Hematopoietic multipotent progenitor cell treated with erythropoietin and hydrocortisone succinate and interleukin-3 and kit ligand, for 8 days (in vitro differentiated cells): ENCODE measurements at places on chromosomes 7 and 10.
A peak's percentile ranks its signal among the peaks of the same experiment; 100 is the strongest.

- DNase-seq: peak; percentile 83
Measured at GRCh38 chr7:127798023-127798422, 146.0 kb downstream of the SND1 start.

DNA sequence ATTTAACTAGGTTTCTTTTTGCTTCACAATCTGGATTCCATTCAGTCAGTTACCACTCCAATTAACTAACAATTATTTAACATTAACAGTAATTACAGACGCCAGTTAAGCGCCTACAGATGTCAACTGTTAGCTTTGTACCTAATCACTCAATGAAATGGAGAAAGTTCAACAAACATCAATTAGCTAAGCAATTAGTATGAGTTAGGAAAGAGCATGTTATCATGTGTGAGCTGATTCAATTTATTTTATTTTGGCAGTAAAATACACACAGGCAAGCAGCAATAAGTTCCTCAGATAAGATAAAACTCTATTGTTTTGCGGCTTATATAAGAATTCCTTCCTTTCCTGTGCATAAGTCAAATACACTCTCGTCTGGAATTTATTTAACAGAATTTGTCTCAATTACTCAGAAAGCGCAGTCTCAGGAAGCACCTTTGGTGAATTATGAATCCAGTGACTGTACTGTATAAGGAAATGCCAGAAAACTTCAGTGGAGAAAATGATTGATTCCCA is 427.1 kb upstream of the GALNT17 start:
- no peak for DNase-seq

DNA sequence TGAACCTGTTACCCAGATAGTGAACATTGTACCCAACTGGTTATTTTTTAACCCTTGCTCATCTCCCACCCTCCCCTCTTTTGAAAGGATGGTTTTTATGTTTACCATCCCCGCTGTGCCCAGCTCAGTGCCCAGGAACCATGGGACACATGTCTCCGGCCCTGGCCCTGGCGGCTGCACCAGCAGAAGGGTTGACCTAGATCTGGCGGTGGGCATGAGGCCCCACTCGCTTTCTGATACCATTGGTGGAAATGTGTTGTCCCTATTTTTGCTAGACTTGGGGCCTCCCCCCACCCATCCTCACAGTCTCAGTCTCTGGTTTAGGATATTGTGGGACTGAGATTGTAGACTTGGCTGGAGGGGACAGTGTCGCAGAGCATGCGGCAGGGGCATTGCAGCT is 11.9 kb downstream of the PFKFB3 start:
- DNase-seq: no peak

- DNase-seq: no peak
Measured at GRCh38 chr10:84244651-84245270, at the start of gene RGR. TSS of gene RGR (plus strand) at chr10:84245053. CDS start at chr10:84245091, 38 bp downstream.

GRCh38 chr10:98260350-98260749 is 7.6 kb downstream of the LOXL4 start:
- no peak for DNase-seq

GRCh38 chr10:60906411-60906810 is 37.6 kb downstream of the RHOBTB1 start:
- no peak for DNase-seq

GRCh38 chr10:28690545-28690944 is 13.2 kb downstream of the BAMBI start:
- DNase-seq: no peak

DNA sequence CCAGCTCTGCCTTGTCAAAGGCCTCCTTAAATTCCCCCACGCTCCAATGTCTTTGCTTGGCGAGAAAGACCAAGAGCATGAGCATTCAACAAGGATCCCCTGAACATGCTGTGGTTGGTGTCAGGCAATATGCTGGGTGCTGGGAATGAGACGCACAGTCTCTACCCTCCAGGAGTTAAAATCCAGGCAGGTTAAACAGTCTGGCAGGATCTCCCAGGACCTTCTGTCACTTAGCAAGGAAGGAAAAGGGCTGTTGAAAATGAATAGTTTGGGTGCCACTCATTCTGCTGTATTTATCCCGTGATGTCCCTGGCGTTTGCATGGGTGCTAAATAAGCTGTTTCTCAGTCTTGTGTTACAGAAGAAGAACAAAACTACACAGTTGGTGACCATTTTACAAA is 21.9 kb upstream of the ITGA8 start:
- no peak for DNase-seq

DNA sequence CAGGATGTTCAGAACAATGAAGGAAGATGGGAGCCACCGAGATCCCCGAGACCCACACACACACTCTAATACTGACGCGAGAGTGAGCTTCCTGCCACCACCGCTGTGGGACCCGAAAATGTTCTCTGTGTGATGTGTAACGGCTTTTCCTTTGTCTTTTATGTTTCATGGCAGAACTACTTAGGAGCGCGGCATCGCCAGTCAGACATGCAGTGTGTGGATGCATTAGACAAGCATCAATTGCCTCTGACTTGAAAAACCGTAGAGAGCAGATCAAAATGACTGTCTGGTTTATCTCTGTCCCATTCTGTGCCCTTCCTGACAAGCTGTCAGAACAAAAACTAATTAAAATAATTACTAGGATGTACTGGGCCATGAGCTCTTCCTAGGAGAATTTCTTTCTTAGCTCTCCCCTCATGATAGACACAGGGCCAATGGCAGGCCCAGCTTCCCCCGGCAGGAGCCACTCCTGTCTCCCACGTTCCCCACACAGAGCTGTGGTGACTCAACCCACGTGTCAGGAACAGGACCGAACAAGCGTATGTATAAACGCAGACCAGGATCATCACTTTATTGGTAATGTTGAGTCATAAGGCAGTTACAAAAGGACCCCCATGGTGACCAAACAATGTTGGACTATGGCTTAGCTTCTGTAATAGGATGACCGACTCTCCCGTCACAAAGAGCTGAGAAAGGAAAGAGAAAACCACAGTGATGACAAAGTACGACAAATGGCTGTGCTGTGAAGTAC is 705.0 kb downstream of the PARD3 start:
- no peak for DNase-seq

GRCh38 chr10:31142026-31142425 is 110.4 kb upstream of the ZNF438 start:
- no peak for DNase-seq

DNA sequence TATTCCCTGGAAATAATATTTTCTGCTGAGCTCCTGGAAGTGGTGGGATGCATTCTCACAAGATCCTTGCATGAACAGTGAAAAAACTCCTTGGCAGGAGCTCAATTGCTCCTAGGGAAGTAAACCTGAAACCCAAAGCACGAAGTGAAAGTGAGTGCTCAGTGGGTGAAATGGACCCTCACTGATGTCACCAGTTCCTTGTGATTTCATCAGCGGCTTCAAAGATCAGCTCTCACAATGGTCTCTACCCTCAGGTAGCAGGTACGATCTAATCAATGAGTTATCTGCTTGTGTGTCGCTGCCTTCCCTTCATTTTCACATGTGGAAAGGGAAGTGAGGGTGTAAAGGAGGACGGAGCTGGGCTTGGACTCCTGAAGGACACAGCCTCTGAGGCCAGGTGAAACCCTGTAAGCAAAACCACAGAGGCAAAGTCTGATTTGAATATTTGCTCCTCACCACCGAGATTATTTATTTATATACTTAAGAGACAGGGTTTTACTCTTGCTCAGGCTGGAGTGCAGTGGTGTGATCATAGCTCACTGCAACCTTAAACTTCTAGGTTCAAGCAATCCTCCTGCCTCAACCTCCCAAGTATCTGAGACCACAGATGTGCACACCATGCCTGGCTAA is 255.4 kb upstream of the LYZL1 start:
- no peak for DNase-seq

- DNase-seq: peak; percentile 86
Measured at GRCh38 chr7:100865938-100866728, 1.1 kb upstream of the TRIP6 start.

DNA sequence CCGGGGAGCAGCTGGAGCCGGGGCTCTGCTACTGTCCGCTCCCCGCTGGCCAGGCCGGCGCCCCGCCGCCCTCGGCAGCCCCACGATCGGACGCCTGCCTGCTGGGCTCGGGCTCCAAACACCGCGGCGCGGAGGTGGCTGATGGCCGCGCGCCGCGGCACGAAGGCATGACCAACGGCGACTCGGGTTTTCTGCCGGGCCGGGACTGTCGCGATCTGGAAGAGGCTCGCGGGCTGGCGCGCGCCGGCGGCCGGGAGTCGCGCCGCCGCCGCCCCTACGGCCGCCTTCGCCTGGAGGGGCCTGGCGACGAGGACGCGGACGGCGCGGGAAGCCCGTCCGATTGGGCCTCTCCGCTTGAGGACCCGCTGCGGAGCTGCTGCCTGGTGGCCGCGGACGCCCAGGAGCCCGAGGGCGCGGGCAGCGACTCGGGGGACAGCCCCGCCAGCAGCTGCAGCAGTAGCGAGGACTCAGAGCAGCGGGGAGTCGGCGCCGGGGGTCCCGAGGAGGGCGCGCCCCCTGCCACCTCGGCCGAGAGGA is 570 bp downstream of the TBC1D12 start:
- DNase-seq: no peak

DNA sequence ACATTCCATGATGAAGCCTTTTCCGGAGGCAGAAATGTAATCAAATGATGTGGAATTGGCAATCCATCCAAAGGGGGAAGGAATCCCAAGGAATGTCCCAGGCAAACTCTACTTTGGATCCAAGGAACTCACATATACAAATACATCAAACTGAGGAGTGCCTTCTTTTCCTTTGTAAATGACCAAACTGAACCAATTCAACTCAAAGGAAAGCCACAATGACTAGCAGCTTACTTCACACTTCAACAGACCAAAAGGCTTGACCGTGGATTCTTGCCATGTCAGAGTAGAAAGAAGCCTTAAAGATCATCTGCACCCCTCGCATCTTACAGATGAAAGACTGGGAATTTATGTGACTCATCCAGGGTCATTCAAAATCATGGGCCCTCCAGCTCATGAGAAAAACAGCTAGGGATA is 79.7 kb upstream of the MACROH2A2 start:
- DNase-seq: no peak

DNA sequence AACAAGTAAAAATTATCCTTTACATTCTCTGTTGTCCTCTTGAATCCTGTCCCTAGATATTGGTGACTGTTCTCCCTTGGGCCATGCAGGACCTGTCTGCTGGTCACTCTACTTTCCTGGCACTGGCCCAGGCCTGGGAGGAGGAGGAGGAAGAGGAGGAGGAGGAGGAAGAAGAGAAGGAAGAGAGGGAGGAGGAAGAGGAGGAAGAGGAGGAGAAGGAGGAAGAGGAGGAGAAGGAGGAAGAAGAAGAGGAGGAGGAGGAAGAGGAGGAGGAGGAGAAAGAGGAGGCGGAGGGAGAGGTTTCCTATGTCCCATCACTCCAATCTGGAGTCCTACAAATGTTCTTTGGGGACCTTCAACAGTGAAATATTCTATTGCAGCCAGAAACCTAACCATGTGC is 97.3 kb upstream of the NAMPT start:
- no peak for DNase-seq

DNA sequence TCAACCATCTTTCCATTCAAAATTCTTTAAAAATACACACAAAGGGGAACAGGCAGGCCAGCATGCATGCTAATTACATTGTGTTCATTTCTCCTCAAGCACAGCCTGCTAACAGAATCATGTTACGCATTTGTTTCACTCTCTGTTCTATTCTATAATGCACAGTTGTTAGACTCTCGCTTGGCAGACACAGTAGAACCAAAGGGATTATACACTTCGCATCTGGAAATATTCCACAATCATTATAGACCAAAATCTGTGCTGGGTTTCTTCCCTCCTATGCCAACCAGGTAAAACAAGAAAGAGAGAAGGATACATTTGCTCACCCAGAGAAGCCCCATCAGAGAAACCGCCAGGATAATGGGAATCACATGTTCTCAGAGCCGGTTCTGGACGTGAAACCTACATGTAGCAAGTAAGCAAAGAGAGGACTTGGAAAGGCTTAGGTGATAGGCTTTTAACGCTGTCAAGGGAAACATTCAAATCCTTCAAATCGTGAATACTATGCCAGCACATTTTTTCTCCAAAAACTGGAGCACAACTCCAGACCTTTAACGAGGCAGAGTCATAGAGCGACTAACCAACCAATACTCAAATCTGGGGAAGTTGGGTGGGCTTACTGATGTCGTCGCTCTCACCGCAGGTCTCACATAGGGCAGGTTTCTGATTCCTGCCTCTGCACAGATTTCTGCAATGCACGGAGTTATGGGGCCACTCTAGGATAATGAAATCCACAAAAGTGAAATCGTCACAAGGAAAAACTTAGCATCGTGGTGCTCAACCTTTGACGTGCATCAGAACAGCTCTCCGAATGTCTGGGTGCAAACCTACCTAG is 380.5 kb upstream of the AUTS2 start:
- no peak for DNase-seq

DNA sequence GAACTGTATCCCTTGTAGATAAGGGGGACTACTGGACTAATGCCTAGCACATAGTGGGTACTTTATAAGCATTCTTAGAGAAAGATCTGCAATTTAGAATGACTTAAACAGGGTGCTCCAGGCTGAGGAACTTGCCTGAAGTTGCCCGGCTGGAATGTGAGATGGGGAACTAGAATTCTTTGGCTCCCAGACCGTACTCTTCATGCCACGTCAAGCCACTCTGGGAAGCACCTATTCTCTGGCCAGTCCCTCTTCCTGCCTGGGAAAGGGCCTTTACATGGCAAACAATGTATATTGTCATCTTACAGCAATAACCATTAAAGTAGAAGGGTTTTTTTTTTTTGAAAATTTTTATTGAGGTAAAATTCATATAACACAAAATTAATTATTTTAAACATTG is 34.5 kb downstream of the ATXN7L1 start:
- no peak for DNase-seq
